Right ventricle myocardium superior (tissue), 1 donor: ENCODE measurements at places on chromosomes 12 and 14.

DNA sequence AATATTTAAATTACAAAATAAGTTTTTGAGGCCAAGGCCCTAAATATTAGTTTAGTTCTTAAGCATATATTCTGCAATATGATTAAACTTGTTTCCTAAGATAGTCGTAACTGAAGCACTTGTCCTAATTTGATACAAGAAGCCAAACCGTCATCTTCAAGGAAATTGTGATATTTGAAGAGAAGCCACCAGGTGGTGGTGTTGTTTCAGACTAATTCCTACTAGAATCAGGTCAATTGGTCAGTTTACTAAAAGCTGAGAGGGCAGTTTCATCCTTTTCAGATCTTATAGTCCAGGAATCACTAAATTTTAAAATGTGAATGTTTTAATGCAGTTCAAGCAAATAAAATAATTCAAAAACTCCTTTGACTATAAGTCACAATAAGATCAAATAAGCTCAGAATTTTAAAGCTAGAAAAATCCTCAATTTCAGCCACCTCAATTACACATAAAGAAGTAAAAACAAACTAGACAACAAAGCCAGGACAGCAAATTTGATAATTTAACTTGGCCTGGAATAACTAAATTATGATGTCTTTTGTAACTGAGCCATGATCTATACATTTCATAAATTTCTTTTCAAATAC, 7.1 kb upstream of the ARL1 start:
- no peak for DNase-seq

GRCh38 chr14:99809360-99809759, 16.1 kb downstream of the EML1 start:
- DNase-seq, result peak; percentile 87

- DNase-seq, result no peak
Measured at GRCh38 chr14:25231004-25231403, 181.1 kb upstream of the STXBP6 start.

GRCh38 chr12:125674554-125675338, 609.5 kb downstream of the AACS start:
- DNase-seq, result no peak

DNA sequence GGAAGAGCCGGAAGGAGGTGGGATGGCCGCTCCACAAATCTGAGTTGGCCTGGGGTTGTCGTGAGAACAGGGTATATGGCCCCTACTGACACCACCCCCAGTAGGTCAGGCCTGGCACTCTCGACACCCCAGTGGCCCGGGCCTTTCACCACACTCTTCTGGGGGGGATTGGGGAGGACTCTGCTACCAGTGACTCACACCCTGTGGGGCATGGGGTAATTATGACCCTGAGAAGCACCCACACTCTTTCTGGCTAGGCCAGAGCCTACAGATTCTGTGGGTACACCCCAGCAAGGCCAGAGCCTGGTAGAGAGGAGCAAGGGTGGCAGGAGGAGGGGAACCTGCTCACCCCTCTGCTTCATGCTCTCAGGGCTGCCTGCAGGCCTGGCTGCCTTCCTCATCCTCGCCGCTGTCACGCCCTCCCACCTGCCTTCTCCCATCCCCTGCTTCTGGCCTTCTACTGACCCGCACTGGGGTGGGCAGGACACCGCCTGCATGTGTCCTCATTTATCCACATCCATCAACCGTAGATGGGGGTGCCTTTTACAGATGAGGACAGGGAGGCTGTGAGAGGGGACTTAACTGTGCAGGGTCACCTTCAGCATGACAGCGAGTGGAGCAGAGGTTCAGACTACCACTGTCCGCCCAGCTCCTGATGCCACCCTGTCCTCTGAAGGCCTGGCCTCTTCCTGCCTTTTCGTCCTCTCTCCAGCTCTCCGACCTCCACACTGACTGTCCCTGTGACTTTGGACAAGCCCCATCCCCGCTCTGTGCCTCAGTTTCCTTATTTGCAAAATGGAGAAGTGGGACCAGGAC, 18.4 kb downstream of the ASB2 start:
- no peak for DNase-seq

DNA sequence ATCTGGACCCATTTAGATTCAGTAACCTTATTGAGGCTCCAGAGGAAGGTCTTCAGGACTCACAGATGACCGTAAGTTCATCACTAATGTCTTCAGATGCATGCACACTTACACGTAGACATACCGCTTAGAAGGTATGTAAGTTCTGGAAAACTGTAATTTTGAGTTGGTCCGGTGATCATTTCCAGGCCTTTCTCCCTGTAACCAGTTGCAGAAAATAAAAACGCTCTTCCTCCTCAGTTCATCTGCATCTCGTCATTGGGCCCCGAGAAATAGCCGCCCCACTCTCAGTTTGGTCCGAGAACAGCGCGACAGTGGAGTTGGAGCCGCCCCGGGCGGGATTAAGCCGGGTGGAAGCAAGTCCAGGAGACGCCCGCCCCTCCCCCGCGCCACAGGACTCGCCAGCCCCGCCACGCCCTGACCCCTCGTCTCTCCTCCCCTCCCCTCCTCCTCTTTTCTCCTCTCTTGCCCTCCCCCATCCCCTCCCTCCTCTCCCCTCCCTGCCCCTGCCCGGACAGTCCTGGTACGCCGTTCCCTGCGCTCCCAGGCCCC, 83.7 kb downstream of the TNFAIP2 start:
- peak; percentile 92 for DNase-seq

GRCh38 chr12:85065837-85066482, 29.8 kb downstream of the LRRIQ1 start:
- no peak for DNase-seq

- DNase-seq, result no peak
Measured at GRCh38 chr14:72401101-72401625, 468.9 kb downstream of the RGS6 start.

DNA sequence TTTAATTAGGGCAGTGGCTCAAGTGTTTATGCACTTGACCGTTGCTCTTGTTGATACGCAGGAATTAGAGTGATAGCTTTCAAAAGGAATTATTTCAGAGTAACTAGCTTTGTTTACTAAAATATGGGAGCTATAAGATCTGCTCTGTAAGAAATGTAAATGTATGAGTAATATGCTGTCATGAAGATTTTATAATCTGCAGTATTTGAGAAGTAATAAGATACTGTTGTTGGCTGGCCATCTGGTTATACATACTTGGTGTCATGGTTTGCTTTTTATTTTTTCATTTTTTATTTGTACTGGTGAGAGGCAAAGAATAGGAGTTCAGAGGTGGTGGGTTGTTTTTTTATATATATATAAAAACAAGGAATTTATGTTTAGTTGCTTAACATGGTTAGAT, 58.5 kb downstream of the PLXNC1 start:
- no peak for DNase-seq

- no peak for DNase-seq
Measured at GRCh38 chr14:22737052-22737451, 29.4 kb upstream of the OXA1L start.

DNA sequence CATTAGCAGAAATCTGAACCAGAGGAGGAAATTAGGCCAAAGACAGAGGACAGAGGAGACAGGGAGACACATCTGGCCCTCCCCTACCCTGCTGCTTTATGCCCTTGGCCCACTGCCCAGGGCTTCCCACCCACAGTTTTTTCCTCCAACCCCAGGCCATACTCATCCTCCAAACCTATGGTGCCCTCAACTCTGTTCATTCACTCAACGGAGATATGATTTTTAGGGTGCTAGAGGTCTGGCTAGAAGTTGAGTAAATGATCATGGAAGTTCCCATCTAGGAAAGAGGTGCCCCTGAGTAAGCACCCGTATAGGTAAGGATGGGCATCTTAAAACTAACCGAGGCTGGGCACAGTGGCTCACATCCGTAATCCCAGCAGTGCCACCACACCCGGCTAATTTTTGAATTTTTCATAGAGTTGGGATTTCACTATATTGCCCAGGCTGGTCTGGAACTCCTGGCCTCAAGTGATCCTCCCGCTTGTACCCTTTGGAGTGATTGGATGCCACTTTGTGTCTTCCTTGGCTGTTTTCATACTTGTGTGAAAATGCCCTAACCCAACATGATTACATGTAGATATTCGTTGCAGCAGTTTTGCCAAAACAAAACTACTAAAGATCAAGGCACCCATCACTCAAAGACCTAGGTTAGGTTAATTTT, 4.4 kb downstream of the KRT18 start:
- DNase-seq, result no peak

GRCh38 chr14:36591482-36591881, 9.1 kb upstream of the NKX2-8 start:
- no peak for DNase-seq
